ENCODE measurements at places on chromosomes 5 and 9. TPM values are rescaled to one million over a fixed set of nuclear protein-coding genes. Genes with fewer than 3 reads are reported as not detected.

The SLC6A18 gene
- total RNA-seq = not detected

DNA sequence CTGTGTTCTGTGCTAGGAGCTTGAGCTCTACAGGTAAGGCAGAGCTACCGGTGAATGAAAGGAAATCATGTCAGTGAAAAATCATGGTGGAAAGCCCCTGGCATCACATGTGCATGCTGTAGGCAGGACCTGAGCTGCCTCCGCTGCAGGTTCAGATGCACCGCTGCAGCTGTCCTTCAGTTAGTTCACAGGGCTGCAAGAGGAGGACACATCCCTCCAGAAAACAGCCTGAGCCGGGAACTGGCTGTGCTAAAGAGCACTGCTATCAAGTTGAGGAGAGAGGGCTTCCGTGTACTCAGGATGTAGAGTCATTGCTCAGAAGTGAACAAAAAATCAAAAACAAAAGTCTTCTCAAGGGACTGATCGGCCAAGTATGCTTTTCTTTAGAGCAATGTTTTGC is 138.6 kb downstream of the ERCC6L2 start:
- no peak for DNase-seq

DNA sequence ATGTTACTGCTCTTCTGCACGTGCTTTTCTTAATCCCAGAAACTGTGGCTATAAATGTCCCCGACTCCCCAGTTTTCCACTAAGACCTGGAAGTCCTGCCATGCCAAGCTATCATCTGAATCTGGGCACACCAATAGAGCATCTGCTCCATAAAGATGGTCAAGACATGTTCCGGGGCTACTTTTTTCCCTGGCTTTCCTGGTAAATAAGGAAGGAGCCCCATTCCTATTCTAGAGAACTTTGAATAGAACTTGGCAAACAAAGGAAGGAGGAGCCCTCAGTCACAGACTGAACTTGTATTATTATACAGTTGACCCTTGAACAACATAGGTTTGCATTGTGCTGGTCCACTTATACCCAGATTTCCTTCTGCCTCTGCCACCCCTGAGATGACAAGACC is 182.9 kb downstream of the CCDC192 start:
- DNase-seq = no peak

The LMX1B gene
- 2.6 TPM for total RNA-seq

- no peak for DNase-seq
Observed at GRCh38 chr9:89477811-89478630, 19.9 kb downstream of the SEMA4D start.

The FGF18 gene
- total RNA-seq = 1.7 TPM

DNA sequence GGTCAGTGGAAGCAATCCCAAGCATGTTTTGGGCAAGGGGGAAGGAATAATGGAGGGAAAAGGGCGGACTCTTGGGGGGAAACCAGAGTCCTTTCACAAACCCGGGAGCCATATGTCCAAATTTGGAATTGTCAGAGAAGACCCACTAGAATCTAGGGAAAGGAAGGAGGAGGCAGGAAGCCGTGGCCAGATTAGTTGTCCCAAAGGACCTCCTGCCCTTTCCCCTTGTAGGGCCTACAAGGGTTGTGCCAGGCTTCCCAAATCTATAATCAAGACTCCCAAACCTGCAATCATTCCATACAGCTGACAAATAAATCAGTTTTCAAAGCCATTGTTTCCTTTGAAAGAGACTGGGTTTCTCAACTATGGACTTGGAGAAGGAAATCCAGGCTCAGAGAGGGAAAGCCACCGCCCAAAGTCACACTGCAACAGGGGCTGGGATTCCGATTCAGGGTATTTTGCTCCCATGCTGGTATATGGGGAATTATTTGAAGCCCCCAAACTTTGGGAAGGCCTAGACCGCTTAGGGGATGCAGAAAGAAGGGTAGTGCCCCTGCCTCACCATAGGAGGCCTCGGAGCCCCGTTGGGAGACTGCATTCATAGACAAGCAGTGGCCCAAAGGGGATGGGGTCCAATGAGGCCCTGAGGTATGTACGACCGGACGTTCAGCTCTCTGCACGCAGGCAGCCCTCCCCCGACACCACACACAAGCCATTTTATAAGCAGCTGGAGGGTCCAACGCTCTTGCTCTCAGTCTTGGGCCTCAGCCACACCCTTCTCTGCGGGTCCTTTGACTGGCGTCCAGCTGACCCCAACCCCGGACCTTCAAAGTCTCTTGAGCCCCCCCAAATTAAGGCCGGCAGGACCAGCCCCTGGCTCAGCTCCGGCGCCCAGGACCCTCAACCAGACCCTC is 815 bp downstream of the ANXA6 start:
- DNase-seq = no peak

GRCh38 chr9:89422151-89422975 is 75.5 kb downstream of the SEMA4D start:
- DNase-seq = no peak

DNA sequence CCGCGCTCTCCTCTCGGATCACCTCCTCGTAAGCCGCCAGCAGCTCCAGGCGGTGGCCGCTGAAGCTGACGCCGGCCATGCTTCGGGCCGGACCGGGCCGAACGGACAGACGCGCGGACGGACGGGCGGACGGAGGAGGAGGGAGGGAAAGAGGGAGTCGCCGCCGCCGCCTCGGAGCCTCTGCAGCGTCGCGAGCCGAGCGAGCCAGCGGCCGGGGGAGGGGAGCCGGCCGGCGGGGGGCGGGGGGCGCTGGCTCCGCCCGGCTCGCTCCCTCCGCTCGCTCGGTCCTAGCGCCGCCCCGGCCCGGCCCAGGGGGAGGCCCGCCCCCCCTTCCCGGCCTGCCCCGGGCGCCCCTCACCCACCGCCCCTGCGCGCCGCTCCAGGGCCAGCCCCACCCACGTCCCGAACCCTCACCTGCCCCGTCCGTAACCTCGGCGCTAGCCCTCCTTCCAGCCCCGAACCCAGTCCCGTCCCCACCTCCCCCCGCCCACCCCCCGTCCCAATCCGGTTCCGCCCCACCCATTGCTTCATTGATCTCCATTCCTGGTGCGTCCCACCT is at the start of gene DBN1:
Gene DBN1, minus strand, starts transcription at position 192 of the 559 bp plus-strand sequence. Its CDS starts 113 bp downstream, at position 79.
- DNase-seq = no peak

All from Panc1 (cell line).